Cardiac fibroblast (primary cell): ENCODE measurements at places on chromosomes 7 and 10.
A peak's percentile ranks its signal among the peaks of the same experiment; 100 is the strongest.

DNA sequence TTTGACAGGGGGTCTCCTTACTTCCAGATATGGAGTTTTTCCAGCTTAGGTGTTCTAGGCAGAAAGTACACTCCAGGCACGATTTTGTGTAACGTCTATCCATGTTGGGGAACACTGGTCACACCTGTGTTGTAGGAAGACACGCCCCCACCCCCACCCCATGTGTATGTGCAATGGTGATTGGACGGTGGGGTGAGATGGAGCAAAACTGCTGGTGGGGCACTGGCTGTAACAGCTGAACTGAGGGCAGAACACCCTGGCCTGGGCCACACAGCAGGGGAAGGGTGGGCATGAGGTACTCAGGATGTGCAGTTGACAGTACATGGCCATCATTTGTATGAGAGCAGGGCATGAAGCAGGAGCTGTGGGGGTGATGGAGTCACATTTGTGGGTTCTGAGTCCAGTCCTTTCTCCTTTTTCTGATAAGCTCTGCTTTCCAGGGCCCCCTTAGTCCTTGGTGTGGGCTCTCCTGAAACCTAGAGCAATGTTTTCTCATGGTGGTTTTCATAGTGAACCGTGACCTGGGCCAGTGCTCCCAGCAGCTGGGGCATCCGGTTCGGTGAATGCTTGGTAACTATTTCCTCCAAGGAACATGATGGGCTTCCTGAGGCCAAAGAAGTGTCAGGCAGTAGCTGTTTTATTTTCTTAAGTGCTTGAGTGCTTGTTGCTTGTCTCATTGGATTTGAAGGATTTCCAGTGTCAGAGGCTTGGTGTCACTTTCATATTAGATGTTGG lies 63.4 kb upstream of the AQP1 start:
- DNase-seq: no peak

DNA sequence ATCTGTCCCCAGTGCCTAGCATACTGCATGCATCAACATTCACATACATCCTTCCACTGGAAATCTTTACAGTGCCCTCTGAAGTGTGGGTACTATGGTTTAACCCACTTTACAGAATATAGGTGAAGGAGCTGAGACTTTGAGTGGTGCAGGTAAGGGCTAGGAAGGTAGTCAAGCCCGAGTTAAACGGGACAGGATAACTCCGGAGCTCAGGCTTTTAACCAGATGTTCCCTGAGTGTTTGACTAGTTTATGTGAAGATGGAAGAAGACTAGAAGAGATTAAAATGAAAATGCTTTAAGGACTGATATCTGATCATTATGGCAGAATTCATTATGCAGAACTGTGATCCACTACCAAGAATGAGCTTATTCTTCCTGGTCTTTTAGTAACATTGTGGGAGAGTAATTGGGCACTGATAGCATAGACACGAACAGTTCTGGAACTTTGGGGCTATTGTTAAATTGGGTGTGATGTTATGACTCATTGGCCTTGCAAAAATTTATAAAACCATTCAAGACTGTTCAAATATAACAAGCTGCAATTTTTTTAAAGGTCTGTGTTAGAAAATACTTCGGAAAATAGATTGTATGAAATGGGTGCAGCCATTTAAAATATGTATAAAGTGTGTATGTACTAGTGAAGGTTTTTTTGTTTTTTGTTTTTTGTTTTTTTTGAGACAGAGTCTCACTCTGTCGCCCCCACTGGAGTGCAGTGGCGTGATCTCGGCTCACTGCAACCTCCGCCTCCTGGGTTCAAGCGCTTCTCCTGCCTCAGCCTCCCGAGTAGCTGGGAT lies 4.4 kb downstream of the CUL1 start:
- peak; percentile 21 for DNase-seq

GRCh38 chr7:112116894-112117293 lies 89.3 kb downstream of the DOCK4 start:
- DNase-seq: no peak

GRCh38 chr10:115980470-115980869 lies 292.5 kb downstream of the GFRA1 start:
- no peak for DNase-seq

DNA sequence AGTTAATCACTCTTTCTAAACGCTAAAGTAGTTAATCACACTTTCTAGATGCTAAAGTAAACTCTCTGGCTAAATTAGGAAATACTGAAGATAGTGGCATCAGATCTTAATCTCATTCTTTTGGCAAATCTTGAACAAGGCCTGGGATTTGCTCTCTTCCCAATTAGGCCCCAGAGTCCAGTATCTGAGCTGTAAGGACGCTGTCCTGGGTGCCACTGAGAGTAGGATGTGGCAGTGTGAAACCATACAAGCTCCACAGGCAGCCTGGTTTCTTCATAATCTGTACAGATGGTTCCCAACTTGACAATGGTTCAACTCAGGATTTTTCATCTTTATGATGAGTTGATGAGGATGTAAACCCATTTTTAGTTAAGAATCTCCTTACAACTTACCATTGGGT lies 36.9 kb downstream of the GRB10 start:
- no peak for DNase-seq

- no peak for DNase-seq
Observed at GRCh38 chr7:36047091-36047658, 105.9 kb upstream of the EEPD1 start.

DNA sequence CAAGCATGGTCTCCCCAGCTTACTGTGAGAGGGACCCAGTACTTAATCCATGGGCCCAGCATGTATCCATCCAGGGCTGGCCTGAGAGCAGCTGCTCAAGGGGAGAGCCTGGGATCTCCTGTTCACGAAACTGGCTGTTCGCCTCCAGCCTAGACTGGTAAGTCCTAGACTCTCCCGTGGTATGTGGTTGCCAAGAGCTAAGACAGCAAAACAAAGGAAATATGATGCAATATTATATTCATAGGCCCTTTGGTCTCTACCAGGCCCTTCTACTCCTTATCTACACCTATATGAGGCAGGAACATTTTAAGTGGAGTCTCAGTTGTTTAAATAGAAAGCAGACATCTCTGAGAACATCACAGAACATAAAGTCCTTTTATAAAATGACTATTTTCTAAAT lies 28.9 kb upstream of the STK17A start:
- DNase-seq: peak; percentile 73

DNA sequence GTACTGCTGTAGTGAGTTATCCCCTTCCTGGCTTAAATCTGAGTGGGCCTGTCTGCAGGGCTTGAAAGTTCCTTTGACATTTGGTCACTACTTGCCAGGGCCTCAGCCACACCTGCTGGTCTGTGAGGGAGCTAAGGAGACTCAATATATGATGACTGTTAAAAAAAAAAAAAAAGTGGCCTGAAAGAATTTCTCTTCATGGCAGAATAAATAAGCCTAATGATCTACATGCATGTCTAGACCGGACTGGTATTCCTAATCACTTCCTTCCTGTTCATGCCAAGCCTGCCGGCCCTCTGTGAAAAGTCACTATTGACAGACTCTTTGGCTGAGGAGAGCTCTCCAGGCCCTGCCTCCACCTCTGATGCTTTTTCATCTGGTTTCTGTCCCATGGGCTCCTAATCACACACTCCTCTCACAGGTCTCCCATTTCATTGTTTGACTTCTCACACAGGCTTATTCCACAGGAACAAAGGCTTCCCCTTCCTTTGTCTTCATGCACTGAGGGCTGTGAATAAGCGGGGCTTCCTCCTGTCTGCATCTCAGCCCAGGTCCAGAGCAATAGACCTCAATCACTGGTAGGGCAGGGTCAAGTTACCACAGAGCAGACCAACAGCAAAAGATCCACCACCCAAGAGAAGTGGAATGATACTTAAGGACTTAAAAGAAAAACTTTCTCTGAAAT lies 99.1 kb upstream of the SEC61G start:
- no peak for DNase-seq

DNA sequence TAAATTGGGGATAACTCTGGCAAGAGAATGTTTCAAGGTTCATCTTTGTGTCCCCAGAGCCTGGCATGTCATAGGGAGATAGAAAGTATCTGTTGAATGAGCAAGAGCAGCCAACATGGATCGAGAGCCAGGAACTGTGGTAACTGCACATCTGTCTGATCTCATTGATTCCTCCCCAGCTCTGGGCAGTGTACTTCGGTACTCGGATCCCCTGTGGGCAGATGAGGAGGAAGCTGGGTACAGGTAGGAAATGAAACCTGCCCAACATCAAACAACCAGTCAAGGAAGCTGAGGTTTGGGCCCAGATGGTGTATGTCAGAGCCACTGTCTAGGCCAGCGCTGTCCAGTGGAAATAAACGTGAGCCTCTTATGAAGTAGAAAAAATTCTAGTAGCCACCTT lies 76.4 kb downstream of the GRK5 start:
- DNase-seq: no peak

DNA sequence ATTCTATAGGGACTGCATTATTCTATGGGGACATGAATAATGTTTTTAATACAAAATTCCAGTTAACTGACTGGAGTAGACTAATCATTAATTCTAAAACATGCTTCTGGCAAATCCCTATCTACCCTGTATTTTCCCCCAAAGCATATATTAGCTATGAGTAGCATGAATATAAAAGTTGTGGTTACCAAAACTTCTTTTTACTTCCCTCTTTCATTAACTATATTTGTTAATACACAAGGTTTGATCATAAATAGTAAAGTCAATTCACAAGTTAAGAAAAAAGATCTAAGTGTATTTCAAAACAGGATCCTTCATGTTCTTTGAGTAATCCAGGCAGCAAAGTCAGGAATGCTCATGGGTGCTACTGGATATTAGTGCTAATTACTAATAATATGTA lies 2.9 kb upstream of the RALA start:
- DNase-seq: no peak

- DNase-seq: no peak
Observed at GRCh38 chr7:156544919-156545715, 95.5 kb upstream of the RNF32 start.

- DNase-seq: peak; percentile 83
Observed at GRCh38 chr10:31129271-31129670, 97.6 kb upstream of the ZNF438 start.

DNA sequence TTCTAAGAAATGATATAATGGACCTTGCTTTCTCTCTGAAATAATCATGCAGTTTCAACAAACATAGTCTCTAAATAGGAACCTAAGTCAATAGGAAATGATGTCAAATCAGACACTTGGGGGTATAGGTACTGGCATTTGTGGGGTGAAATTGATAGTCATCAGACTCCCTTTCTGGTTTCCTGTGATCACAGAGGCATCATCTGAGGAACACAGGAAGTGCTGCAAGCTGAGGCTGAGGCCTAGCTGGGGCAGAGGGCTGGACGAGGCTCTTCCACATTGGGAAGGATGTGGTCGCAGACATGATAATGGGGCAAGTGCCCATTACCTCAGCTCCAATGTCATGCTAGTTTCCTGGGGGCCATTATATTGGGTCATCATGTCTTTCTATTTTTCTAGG lies 33.5 kb upstream of the TARP start:
- no peak for DNase-seq

GRCh38 chr10:33950206-33950605 lies 615.7 kb upstream of the NRP1 start:
- no peak for DNase-seq

- DNase-seq: peak; percentile 34
Observed at GRCh38 chr10:89894051-89894450, 192.7 kb downstream of the KIF20B start.

GRCh38 chr10:60525716-60526585 lies 136.3 kb upstream of the ANK3 start:
- peak; percentile 25 for DNase-seq

DNA sequence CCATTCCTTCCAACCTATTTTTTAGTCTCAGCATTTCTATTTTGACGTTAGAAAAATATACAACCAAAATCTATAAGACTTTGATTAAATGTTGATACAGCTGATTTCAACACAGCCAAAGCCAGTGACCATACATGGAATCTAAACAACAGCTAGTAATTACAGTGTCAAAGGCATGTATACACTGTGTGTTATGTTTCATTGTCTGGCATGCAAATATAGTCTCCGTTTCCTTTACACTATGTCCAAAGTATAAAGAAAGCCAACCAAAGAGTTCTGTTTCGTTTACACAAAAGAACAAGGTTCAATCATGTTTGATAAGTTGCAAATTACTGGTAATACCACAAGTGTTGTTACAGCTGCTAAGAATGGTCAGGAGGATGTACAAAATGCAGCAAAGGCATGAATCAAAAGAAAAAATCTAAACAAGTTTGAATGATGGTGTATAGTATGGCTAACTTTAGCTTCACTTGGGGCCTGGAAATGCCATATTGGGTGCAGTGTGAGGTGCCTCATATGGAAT lies 268.3 kb upstream of the FERD3L start:
- no peak for DNase-seq

DNA sequence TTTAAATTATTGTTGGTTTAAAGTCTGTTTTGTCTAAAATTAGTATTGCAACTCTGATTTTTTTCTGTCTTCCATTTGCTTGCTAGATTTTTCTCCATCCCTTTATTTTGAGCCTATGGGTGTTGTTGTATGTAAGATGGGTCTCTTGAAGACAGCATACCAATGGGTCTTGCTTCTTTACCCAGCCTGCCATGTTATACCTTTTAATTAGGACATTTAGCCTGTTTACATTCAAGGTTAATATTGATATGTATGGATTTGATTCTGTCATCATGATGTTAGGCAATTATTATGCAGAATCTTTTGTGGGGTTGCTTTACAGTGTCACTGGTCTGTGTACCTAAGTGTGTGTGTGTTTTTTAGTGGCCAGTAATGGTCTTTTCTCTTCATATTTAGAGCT lies 281.4 kb upstream of the CSTF2T start:
- no peak for DNase-seq

- no peak for DNase-seq
Observed at GRCh38 chr7:22771194-22771871, 44.3 kb downstream of the IL6 start.

GRCh38 chr10:113518816-113519591 lies 33.8 kb upstream of the HABP2 start:
- DNase-seq: no peak

GRCh38 chr10:20954519-20954918 lies 57.4 kb upstream of the NEBL start:
- DNase-seq: no peak

DNA sequence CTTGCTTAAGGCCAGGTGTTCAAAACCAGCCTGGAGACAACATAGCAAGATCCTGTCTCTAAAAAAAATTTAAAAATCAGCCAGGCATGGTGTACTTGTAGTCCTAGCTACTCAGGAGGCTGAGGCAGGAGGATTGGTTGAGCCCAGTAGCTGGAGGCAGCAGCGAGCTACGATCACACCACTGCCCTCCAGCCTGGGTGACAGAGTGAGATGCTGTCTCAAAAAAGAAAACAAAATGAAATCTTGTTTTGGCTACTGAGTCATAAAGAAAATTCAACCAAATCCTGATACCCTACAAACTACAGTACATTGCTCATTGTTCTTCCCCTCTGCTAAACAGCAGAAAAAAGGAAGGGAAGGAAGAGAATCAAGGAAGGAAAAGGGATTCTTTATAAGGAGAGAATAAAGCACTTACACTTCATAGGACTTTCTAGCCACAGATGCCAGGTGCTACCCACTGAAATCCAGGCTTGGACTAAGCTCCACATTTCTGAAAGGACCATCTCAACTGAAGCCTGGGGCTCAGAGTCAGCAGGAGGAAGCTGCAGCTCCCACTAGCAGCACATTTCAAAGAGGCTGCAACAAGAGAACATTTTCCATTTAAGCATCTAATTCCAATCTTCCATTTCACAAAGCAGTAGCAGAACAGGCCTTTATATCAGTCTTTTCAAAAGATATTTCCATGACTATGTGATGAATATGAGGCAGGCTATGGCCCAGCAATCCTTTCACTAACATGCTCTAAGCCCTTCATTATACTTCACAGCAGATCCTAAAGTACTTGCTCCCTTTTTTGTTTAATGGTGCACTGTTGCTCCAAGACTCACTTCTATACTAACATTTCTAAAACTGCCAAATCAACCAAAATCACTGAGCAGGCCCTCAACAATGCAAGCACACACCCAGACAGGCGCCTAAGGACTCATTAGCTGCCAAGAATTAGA lies 13.5 kb downstream of the TNPO3 start:
- DNase-seq: peak; percentile 16
